ENCODE measurements at places on chromosomes 3 and 15.

GRCh38 chr15:75199357-75199940 is 2.2 kb upstream of the C15orf39 start:
- no peak for DNase-seq

DNA sequence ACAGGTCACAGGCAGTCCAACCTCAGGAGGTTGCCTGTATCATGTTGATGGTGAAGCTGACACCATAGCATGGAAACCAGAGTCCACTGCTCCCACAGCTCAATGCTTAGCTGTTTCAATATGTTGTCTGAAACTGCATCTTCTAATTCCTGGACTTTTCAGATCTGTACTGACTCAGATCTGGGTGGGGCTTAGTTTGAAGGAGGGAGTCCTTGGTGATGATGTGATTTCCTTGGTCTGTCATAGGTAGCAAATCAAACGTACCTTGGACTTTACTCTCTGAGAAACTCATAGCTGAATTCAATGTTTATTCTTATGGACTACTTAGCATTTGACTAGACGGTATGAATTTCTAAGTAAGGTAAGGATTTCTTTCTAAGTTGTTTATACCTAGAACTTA is at the start of gene HHLA2:
TSS of gene HHLA2 (plus strand) at position 310 of the 400 bp plus-strand sequence. CDS start 55,266 bp downstream, outside the sequence.
- DNase-seq = no peak

GRCh38 chr3:89434621-89435380 is 327.4 kb downstream of the EPHA3 start:
- DNase-seq = no peak

- no peak for DNase-seq
These were observed 1331.2 kb upstream of the GBE1 start for GRCh38 chr3:83092521-83093221.

- DNase-seq = no peak
These were observed 93.6 kb upstream of the CFAP20DC start for GRCh38 chr3:59143447-59143846.

DNA sequence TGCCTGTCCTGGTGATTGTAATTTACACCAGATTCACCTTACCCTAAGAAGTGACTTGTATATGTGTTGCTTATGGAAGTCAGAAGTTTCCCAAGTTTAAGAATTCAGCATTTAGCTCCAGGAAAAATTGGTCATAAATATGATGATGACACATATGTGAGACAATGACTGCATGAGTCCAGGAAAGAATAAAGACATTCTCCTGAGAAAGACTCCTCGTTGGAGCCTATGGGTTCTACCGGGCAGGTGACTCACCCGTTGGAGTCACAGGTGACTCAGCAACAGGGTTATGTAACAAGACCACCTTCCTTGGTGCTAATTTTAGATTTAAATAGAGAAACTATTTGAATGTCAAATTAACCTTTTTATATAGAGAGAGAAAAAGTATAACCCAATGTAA is 662.4 kb downstream of the FHIT start:
- no peak for DNase-seq

DNA sequence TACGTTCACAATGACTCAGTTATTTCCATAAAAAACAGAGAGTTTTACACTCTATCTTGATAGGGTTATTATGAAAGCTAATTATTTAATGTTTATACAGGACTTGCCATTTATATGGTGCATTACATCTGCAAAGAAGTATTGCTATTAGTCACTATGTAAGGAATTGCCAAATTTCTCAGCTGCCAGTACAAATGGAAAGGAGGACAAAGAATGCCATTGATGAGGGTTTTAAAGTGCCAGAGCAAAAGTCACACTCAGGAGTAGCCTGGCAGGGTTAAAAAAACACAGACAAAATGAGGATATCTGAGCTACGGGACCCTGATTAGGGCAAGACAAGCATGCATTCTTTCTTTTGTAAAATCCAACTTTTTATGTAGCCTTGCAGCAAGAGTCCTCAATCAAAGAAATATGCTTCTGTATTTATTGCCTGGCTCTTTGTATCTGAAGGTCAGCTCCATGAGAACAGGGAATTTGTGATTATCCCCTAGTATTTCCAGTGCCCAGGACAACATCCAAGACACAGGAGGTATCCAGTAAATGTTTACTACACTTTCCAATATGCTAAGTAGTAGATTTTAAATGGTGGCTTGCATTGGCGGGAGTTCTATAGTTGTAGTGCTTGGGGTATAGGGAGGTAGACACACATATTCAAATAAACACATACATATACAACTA is 1013.6 kb downstream of the ROBO1 start:
- no peak for DNase-seq

DNA sequence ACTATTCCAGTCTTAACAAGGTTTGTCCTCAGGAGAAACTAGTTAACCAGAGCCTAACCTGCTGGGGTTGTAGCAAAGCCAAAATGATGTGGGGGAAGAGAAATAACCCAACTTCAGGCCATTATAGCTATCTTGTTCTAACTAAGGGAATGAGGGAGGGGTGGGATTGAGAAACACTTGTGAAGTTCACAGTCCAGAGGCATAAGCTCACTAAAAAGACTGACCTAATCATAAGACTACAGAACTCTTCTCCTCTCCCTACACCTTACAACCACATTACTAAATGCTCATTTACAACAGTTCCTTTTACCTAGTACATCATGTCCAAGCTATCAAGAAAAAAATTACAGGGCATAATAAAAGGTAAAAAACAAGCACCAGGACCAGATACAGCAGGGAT is 52.8 kb downstream of the UBE3A start:
- no peak for DNase-seq

DNA sequence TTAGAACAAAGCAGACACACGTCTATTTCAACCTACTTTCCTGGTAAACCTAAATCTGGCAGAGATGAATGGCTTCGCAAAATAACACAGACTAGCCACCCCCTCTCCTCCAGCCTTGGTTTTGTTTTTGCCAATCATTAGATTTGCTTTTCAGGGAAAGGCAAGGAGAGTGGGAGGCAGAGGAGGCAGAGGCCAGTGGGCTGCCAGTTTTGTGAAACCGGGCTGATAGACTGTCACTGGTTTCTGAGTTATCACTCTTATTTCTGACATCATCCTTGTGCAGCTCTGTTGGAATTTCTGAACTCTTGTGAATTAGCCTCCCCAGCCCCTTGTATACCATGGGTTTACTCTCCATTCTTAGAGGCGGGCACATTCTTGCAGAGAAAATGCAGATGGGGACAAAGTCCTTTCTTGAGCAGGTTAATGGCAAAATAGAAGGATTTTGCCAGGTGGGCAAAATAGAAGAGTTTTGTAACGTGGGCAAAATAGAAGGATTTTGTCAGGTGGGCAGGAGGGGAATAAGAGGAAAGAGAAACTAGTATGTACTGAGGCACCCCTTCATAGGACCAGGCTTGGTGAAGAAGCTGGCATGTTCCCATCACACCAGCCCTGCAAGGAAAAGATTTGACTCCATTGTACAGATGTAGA is 3.2 kb upstream of the FEM1B start:
- no peak for DNase-seq

DNA sequence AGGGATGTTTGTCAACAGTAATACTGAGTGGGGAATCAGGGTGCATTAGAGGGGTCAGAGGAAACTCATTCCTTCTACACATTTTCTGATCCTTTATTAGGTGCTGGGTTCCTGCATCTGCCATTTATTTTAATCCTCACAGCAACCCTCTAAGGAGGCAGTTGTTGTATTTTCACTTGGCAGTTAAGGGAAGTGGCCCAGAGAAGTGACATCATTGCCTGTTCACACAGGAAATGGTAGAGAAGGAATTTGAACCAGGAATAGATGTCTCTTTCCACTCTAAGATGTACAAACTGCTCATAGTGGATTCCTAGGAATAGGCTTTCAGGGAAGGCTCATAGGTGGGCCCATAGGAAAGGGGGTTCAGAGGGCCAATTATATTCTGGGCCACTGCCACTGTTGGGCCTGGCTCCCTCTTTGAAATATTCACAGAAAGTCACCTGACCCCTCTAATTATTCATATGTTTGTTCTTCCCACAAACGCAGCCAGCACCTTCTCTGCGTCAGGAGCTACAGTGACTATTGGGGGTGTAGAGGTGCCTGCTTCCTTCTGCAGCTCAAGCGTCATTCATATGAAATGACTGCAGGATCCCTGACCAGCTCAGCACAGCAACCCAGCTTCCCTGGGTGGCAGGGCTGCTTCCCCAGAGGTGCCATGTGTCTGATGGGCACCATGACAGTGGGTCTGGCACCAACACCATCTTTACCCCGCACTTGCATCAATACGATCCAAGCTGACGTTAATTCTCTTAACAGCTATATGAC is 163.9 kb upstream of the SMAD3 start:
- DNase-seq = no peak

GRCh38 chr3:12681089-12681942 is 17.4 kb upstream of the RAF1 start:
- no peak for DNase-seq

- DNase-seq = no peak
These were observed 36.8 kb downstream of the EHD4 start for GRCh38 chr15:41935566-41936020.

DNA sequence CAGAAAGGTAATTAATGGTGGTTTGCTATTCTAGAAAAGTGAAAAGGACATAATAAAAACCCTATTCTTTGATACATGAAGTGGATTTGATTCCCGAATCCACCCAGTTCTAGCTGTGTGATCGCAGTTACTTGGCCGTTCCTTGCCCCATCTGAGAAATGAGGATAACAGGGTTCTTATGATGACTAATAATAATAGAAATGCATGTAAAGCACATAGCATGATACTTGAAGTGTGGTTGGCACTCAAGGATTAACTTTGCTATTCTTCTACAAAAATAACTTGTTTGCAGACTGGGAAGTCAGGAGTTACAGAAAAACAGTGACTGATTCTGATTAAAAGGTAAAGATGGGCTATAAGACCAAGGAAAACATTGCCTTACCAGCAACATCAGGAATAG is 26.8 kb downstream of the PARL start:
- DNase-seq = no peak

DNA sequence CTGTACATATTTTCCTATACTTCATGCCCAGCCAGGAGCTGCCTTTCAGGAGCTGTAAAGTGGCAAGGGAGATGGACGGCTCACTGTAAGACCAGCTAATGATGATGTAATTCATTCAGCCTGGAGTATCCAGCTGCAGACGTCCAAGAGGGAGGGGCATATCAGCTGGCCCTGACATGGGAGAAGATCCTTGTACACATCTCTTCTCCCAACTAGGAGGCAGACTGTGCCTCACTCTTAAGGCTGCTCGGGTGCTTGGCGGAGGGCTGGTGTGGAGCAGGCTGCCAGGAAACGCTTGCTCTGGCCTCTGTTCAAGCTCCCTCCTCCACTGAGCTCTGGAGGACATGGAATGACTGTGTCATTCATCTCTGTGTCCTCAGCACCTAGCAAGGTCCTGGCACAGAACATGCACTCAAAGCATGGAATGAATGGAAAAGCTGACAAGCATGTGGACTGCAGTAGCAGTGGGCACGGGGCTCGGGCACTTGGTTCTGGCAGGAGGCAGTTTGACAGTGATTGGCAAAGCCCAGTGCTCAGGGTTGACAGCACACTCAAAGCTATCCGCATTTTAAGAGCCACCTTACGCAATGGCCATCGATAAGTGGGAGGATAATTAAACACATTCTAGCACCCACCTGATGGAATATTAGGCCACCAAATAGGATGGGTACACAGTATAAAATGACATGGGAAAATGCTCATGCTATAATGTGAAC is 72.4 kb downstream of the TBC1D2B start:
- DNase-seq = peak; percentile 92

GRCh38 chr3:70829092-70829491 is 516.7 kb upstream of the MDFIC2 start:
- DNase-seq = no peak

DNA sequence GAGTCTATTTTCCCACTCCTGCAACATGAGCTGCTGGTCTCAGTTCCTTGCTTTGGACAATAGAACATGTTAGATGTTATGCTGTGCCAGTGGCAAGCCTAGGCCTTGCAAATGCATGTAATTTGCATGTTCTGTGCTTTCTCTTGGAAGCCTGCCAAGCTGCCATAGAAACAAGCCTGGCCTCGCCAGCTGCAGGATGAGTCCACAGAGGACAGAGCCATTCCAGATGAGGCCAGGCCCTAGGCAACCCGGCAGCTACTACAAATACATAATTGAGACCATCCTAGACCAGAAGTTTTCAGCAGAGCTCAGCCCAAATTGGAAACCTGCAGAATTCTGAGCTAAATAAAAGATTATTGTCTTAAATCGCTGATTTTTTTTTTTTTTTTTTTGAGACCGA is 39.6 kb downstream of the TRIM69 start:
- DNase-seq = peak; percentile 83
